ENCODE measurements at places on chromosomes 4 and X.

GRCh38 chr4:140648716-140649308 lies 80.1 kb upstream of the UCP1 start:
- DNase-seq: no peak

GRCh38 chrX:147476008-147476407 lies 435.7 kb upstream of the FMR1 start:
- no peak for DNase-seq

DNA sequence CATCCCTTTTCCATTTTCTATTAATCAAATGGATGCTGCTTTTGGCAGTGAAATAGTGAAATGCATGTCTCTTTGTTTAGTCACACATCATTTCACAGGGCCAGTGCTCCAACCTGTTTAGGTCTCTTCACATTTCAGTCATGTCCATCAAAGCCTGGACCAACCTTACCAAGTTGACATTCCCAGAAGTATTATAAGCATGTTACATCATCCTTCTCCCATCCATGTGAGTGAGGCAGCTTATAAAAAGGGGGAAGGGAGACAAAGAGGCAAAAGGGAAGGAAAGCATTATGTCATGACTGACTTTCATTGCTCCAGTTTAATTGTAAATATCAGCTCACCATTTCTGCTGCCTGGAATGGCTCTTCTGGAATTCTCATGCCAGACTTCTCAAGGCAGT lies 94.4 kb downstream of the NWD2 start:
- DNase-seq: no peak

DNA sequence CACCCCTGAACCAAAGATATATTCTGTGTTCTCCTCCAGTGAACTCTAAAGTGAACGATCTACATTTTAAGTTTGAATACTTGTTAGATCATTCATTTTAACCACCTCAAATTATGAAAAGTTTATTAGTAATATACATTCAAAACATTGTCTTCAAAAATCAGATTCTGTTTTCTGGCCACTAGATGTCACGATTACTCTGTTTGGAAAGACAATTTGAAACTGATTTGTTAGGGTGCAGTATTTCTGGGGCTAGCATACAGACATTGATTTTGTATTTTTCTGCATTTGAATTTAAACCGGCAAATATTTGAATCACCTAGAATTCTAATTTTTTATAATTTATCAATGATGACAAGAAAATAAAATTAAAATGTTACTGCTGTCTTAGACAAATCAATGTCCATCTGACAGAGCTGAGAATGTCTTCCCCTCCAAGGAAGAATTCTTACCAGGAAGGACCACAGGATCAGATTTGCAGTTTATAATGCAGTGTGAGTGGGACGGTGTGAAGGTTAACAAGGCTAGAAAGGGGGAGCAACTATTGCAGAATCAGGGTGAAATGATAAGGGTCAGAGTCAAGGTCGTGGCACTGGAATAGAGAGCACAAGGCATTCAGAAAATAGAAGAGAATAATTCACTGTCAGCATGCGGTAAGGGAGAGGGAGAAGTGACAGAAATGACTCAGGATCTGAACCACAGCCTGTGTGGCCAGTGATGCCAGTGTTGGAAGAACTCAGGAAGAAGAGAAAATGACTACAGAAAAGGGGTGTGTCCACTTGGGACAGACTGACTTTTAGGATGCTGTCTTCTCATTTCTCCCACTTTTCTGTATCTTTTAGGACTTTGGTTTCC lies 91.6 kb downstream of the ANXA10 start:
- DNase-seq: peak; percentile 23

- DNase-seq: no peak
Observed at GRCh38 chrX:120662662-120663061, 32.8 kb upstream of the C1GALT1C1 start.

DNA sequence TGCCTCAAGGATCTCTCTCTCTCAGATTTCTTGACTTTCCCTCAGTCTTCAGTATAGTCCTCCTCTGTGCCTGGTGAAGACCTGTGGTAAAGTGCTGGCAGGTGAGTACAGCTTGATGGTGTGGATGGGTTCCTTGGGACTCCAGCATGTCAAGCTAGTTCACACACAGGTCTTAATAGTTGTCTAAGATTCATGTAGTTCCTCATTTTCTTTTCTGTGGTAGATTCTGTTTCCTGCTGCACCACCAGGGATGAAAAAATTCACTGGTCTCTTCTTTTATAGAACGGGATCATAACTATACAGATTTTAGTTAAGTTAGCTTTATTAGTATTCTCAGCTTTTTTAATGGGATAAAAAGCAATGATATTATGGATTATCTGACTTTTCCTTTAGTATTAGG lies 32.5 kb upstream of the PAQR3 start:
- DNase-seq: no peak

GRCh38 chr4:165873298-165874071 lies 448 bp downstream of the TLL1 start:
- DNase-seq: peak; percentile 56

DNA sequence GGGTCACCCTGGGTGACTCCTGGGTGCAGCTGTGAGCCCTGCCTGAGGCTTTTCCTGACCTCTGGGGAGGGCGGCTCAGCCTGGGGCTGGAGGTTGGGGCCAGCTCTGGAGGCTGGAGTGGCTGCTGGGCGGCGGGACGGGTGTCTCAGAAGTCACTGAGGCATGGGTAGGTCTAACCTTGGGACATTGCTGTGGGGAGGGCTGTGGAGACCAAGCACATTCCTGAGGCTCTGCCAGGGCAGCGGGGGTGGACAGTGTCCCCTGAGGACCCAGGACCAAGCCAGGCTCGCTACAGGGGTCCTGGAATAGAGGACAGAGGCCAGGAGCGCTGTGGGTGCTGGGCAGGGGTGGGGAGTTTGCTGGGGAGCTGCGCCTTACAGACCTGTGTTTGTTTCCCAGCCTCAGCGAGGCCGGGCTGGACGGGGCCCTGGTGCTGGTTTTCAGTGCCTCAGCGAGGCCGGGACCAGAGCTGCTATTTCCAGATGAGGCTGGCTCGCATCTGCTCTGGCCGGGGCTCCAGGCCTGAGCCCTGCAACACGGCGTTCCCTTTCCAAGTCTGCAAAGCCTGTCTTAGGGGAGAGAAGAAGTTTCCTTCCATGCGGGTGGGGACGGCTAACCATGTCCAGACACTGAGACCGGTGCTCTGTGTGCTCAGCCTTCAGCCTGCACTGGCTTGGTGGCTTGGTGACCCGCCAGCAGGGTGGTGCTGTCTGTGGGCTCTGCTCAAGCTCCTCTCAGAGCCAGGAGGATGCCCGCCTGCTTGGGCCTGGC lies 3.0 kb upstream of the SLC25A6 start:
- DNase-seq: no peak

DNA sequence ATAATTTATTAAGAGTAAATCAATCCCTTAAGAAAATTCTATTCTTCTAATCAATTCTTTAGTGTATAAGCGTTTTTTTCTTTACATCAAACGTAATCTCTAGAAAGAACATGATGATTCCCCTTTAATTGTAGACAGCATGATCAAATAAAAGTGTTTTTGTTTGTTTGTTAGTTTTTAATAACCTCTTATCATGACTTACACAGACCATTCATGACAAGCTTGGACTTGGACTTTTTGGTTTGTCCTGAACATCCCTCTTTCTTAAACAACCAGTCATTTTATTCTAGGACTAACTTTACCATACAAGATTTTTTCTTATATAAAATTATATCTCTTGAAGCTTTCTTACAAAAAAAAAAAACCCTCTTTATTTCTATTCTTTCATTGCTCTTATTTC lies 344.6 kb upstream of the SPOCK3 start:
- no peak for DNase-seq

DNA sequence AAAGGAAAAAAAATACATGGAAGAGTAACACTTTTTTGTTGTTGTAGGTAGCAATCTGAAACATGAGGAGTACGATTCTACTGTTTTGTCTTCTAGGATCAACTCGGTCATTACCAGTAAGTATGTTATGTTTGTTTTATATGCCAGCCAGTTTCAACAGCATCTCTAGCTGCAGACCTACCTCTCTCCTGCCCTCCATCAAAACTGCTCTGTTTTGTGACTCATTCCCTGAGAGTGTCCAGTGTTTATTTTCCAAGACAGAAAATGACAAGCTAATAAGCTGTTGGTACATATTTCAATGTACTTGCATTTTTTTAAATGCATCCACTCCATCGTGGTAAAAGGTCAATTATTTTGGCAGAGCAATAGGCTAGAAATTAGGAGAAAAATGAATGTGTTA lies 347 bp downstream of the AMTN start:
- DNase-seq: peak; percentile 79

DNA sequence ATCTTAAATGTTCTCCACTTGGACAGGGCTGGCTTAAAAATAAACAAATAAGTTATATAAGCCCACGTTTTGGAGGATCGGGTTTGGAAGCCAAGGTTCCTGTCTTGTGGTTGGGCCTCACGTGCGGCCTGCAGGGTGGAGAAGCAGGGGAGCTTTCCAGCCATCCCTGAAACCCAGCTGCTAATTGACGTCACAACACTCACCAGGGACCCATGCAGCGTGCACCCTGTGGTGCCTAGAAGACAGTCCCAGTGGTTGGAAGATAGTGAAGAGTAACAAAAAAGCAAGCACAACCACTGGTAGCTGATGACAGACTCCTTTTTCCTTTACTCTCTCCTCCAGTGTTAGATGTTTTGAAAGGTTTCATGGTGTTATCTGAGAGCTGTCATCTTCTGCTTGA lies 142.0 kb upstream of the RBPJ start:
- no peak for DNase-seq

DNA sequence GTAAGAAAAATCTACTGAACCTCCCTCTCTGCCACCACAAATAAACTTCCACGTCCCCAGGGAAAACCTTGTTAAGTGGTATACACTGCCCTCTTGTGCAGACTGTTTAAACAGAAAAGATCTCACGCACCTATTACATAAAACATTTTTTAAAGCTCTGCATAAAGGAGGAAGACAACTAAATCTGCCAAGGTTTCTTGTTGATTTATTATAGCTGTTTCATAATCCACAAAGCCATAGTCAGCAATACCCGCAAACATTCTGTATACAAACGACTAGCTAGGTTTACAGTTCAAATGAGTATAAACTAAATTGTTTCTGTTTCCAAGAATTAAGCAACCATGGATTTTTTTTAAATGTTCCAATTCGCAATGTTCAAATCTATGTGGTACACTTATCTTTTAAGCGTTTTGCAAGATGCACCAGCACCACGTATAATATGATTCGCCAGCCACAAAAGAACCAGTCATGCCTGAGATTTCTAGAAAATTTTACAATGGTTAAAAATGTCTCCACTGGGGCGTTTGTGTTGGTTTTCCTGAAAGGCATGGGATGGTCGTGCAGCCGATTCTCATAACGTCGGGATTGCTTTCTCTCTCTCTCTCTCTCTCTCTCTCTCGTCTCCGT lies 164.6 kb downstream of the PRKX start:
- DNase-seq: peak; percentile 34
